Hematopoietic multipotent progenitor cell treated with erythropoietin and hydrocortisone succinate and interleukin-3 and kit ligand, for 6 days (in vitro differentiated cells): ENCODE measurements at places on chromosomes 4 and X.

DNA sequence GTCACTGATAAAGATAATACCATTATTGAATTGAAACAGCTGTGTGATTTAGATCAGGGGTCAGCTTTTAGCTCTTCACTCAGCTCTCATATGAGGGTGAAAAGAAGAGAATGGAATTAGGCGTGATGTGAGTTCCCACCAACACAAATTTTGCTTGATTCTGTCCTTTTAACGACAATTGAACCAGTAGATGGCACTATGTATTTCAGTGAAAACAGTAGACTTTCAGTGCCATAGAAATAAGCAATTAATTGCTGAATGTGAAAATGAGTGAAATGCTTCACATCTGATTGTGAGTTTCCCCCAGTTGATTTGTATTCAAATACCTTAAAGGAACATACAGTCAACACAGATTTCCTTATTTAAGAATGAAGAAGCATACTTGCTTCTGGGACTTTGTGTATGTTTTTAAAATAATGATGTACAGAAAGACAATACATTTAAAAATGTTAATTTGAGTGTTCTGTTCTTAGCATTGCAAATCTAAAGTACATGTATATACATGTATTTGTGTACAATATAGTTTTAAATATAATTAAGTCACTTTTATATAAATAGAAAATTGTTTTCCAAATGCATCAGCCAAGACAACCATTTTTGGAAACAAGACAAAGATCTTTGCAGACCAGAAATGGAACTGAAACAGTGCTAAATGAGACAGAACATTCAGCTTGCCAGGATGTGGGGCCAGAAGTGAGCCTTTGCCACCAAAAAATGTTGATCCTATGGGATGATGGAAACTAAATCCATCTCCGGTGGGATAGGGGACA, 178.8 kb downstream of the SNCA start:
- peak; percentile 77 for DNase-seq

- DNase-seq: no peak
These were observed 8.8 kb upstream of the BMP2K start for GRCh38 chr4:78767350-78767749.

- DNase-seq: no peak
These were observed 1757.8 kb upstream of the TENM3 start for GRCh38 chr4:180485407-180485806.

GRCh38 chr4:80710748-80711451, 319.6 kb upstream of the BMP3 start:
- no peak for DNase-seq

GRCh38 chr4:148261848-148262247, 180.4 kb downstream of the NR3C2 start:
- no peak for DNase-seq

GRCh38 chrX:115023811-115024210, 6.4 kb upstream of the IL13RA2 start:
- no peak for DNase-seq

DNA sequence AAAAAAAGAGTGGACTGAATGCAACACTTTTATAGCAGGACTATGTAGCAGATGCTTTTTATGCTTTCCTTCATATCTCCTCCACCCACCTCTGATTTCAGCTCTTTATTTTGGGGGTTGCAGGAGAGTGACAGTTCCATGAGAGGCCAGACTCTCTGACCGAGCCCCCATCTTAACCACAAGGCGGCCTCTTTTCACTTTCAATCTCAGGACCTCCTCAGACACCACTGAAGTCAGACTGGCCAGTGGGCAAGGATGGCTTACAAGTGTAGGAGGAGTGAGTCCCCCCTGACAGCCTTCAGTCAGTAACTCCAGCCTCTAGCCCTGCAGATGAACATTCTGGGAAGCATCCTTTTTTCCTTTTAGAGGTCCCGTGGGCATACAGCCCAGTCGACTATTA, 140.8 kb downstream of the FRAS1 start:
- no peak for DNase-seq

DNA sequence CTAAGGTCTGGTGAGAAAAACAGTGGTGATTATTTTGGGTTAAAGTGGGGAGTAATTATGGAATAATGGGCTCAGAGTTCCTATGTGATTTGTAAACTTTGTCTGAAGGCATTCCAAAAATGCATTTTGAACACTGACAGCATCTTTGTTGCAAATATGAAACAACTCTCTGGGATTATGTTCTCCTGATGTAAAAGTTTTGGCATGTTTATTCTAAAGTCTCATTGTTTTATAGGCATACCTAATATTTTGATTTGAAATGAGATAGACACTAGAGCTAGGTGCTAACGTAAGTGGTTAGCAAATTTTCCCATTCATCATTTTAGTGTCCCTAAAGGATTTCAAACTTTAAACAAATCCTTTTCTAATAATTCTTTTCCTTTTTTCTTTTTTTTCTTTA, 140.9 kb upstream of the ANXA3 start:
- DNase-seq: no peak

DNA sequence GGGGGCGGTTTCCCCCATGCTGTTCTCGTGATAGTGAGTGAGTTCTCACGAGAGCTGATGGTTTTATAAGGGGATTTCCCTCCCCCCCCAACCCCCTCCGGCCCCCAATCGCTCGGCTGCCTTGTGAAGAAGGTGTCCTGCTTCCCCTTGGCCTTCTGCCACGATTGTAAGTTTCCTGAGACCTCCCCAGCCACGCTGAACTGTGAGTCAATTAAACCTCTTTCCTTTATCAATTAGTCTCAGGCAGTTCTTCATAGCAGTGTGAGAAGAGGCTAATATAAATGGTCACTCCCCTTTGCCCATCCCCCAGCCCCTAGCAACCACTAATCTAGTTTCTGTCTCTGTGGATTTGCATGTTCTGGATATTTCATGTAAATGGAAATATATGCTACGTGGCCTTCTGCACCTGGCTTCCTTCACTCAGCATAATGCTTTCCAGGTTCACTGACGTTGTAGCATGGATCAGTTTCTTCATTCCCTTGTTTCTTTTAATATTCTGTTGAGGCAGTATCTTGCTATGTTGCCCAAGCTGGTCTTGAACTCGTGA, 16.4 kb downstream of the GPR143 start:
- DNase-seq: no peak

GRCh38 chrX:104565791-104566680, at the start of gene IL1RAPL2:
IL1RAPL2 (plus strand) TSS chrX:104566199.
- DNase-seq: peak; percentile 27

GRCh38 chr4:174763454-174764104, 65.5 kb downstream of the GLRA3 start:
- no peak for DNase-seq

GRCh38 chr4:172726001-172726423, 442.6 kb upstream of the GALNT7 start:
- no peak for DNase-seq

DNA sequence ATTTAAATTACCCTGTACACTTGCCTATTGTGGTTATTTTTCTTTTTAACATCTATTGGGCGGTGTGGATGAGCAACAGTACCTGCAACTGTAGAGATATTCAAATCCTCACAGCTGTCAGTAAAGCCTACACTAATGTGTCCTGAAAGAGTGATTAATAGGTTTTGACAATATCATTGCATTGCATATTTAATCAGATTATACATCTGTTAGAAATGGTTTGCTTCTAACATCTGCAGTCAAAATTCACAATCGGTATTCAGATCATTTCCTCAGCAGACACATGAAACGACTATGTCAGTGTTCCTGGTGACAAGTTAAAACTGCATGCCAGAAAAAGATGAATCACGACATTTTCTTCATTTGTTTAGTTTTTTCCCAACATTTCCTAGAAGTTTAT, 254.6 kb upstream of the EPHA5 start:
- DNase-seq: no peak

DNA sequence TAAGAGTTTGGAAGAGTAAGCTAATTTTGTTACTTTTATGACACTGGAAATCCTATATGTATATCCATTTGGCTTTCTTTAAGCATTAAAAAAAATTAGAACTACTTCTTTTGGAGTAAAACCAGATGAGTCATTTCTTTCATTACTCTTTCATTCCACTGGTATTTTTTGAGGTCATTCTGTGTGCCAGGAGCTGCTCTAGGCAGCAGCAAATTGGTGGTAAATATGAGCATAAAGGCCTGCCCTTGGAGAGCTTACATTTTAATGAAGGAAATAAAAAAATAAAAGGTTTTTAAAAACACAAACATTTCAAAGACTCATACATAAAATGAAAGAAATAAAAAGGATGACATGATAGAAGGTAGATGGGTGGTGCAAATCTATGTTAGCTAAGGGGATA, 37.4 kb downstream of the MID1 start:
- peak; percentile 18 for DNase-seq

- DNase-seq: no peak
These were observed 109.1 kb downstream of the PHEX start for GRCh38 chrX:22141047-22141730.

DNA sequence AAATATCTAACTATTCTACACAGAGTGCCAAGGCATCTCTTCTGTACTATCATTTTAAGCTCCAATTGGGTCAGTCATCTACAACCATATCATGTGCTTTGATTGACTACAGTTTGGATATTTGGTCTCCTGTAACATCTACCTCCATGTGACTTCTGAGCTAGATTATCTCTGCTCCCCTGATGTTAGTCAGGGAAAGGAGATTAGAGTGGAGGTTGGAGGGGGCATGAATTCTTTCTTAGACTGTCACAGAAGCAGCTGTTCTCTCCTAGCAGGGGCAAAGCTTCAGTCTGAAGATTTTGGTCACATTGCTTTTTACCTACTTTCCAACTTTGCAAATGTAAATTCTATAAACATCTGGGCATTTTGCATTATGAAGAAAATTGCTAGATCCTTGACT, 62.6 kb upstream of the C4orf54 start:
- DNase-seq: peak; percentile 23

- no peak for DNase-seq
These were observed 113.2 kb upstream of the LSM6 start for GRCh38 chr4:146062340-146062739.

DNA sequence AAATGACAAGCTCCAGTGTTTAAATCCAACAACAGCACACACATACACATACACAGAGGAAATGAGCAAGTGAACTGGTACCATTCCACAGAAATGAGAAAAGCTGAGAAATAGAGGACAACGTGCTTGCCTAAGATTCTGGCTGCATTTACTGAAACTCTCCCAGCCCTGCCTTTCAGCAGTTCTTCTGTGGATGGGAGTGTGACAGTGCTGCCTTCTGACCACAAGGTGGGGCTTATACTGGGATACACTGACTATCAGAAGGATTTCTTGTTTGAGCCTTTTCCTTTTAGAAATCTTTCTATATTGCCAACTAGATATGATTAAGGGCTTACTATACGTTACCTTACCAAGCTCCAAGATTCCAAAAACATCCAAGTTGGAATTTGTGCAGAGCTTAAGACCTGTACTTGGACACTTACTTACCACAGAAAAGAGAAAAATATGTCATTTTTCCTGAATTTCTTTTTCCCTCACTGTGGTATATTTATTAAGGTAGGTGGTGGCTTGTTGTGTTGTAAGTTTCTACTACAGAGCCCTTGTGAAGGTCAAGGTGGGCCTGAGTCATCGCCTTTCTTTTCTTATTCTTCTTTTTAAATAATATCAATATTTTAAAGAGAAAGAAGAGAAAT, 10.7 kb upstream of the CXCL8 start:
- peak; percentile 82 for DNase-seq

DNA sequence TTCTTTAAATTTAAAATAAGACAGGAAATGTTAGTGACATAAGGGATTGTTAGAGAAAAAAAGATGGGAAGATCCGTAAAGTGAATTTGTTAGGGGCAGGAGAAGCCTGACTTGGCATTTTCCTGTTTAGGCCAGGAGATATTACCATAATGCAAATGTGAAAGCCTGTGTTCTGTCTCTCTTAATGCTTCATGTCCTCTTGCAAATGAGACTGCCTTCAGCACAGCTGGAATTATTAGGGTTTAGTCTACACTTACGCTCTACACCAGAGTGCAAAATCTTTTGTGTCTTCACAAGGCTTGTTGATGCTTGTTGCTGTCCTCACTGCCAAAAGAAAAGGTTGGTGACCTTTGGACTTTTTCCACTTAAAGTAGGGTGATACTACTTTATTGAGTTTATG, 56.8 kb downstream of the JADE1 start:
- DNase-seq: no peak

DNA sequence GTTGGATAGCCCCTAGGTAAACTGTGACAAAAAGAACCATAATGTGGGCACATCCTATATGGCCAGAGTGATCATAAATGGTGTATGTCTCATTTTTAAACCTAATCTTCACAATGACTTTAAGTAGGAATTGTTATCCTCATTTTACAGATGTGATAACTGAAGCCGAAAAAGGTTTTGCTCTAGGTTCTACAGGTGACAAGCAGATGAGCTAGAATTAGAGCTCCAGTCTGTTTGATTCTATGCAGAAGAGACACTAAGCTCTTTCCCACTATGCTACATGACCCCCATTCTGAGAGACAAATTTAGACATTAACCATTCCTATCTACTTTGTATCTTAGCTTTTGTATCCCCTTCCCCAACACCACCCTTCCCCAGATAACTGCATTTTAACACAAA, 2.0 kb downstream of the AREG start:
- no peak for DNase-seq

DNA sequence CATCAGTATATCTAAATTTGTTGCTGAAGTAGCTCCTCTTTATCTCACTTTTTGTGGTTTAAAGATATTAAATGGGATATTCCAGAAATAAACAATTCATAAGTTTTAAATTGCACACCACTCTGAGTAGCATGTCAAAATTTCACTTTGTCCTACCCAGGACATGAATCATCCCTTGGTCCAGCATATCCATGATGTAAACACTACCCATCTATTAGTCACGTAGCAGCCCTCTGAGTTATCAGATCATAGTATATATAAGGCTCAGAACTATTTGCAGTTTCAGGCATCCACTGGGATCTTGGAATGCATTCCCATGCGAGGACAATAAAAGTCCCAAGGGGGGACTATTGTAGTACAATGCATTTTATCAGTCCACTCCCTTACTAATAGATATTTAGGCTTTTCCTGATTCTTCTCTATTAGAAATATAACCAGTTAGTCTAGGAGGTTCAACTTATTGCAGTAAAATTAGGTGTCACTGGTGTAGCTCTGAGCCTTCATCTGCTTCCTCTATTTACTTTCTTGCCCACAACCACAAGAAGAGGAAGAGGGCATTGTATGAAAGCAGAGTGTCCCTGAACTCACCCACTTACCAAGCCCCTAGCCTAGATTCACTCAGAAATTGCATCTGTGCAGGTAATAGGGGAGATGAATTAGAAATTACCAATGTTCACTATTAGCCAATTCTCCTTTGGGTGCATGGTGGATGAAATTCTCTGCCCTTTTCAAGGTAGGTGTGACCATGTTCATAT, 409.8 kb upstream of the GALNT7 start:
- DNase-seq: peak; percentile 28

- no peak for DNase-seq
These were observed 45.8 kb upstream of the CLDN34 start for GRCh38 chrX:9921407-9921806.
